ENCODE measurements at places on chromosomes 6 and 20.

DNA sequence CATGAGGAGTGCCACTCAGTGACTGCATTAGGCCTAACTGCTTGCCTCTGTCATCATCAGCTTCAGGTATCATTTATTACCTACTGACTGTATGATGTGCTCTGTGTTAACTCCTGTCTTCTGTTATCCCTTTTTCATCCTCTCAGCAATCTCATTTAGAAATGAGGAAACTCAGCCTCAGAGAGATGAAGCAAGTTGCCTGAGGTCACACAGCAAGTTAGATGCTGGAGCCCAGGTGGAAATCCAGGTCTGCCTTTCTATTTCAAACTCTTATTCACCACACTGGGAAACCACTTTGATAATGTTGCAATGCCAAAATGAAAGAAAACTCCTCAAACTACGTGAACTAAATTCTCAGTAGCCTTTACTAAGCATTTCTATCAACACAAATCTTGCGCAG is 1.3 kb downstream of the FERMT1 start:
- peaks cover 4% of the 10 kb centered on the region for H3K4me1 ChIP-seq
- DNase-seq = no peak
- no peaks in the 10 kb centered on the region for H3K36me3 ChIP-seq
- H3K4me3 ChIP-seq = no peak overlapping the region
- H3K27me3 ChIP-seq = peaks cover 12% of the 10 kb centered on the region

DNA sequence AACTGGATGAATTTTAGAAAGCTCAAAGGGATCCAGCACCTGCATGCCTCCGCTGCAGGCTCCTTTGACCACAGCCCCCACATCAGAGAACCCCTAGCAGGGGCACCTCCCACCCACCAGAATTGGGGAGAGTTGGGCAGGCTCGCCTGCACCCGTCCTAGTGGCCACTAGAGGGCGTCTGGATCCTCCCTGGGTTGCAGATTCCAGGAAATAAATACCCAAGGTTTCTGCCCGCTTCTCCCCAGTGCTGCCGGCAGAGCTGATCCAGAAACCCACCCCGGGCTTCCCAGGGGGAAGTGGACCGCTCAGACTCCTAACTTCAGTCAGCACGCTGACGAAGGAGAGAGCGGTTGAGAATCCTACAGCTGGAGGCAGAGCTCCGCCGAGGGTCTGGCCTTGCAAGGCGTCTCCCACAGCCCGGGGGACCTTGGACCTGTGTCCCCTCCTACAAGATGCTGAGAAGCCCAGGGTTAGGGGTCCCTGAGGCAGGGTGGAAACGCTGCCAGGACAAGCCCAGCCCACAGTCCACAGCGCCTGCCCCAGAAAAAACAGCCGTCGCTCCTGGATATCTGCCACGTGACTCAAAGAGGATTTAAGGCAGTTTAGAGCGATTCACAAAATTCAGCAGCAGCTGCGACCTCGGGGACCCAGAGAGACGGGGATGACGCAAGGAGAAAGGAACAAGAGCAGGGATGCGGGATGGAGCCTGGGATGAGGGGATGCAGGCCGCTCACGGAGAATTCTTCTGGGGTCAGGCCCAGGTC is 32.6 kb upstream of the PHACTR3 start:
- H3K4me1 ChIP-seq = peaks cover 2% of the 10 kb centered on the region
- H3K27ac ChIP-seq = no peak overlapping the region
- no peaks in the 10 kb centered on the region for H3K36me3 ChIP-seq
- peaks cover 23% of the 10 kb centered on the region for H3K27me3 ChIP-seq
- peak; percentile 63 for DNase-seq

DNA sequence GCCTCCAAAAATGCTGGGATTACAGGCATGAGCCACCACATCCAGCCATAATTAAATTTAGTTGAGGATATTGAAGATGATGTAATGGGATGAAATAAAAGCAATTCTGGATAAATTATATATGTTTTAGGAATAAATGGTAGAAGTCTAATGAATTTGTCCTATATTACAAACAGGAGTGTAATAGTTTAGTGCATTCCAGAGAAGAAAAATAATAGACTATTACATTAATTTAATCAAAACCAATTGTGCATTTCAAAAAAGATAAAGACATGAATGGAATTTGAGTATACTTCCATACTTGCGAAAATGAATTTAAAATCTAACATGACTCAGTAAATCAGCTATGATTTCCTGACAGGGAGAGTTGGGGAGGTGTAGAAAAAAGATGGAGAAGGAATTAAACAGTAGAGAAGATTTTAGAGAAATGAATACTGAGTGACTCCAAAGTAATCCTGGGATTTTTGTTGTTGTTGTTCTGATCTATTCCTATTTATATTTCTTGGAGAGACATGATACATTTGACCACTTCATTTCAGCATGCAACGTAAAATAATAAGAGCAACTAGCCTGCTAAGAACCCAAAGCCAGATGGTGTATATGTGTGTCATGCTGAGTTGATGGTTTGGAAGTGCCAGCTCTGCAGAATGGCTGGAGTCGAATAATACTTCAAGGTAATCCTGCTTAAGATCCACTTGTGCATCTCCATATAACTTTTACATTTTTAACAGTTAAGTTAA is 67.4 kb downstream of the AIG1 start:
- no peak overlapping the region for H3K4me3 ChIP-seq
- H3K27ac ChIP-seq = no peak overlapping the region
- no peaks in the 10 kb centered on the region for H3K27me3 ChIP-seq
- DNase-seq = no peak

- H3K27me3 ChIP-seq = no peaks in the 10 kb centered on the region
- no peak overlapping the region for H3K27ac ChIP-seq
- peaks cover 3% of the 10 kb centered on the region for H3K4me1 ChIP-seq
These were observed 14.4 kb downstream of the PFDN4 start for GRCh38 chr20:54221996-54222890.

GRCh38 chr6:45084257-45084656 is 243.9 kb upstream of the RUNX2 start:
- no peak overlapping the region for H3K4me3 ChIP-seq
- H3K27ac ChIP-seq = no peak overlapping the region
- peaks cover 11% of the 10 kb centered on the region for H3K36me3 ChIP-seq

- H3K27me3 ChIP-seq = no peaks in the 10 kb centered on the region
- no peak overlapping the region for H3K4me3 ChIP-seq
- H3K4me1 ChIP-seq = peaks cover 8% of the 10 kb centered on the region
- DNase-seq = no peak
These were observed 59.7 kb downstream of the KIF13A start for GRCh38 chr6:17927705-17928104.

GRCh38 chr6:157647261-157647915 is 175.7 kb upstream of the SNX9 start:
- H3K4me1 ChIP-seq = peaks cover 4% of the 10 kb centered on the region
- no peaks in the 10 kb centered on the region for H3K27me3 ChIP-seq
- no peak overlapping the region for H3K4me3 ChIP-seq
- no peak for DNase-seq
- H3K27ac ChIP-seq = no peak overlapping the region
- H3K36me3 ChIP-seq = peaks cover 14% of the 10 kb centered on the region

- H3K27ac ChIP-seq = peak overlapping the region; percentile 32
- H3K27me3 ChIP-seq = no peaks in the 10 kb centered on the region
These were observed 17.9 kb upstream of the ZBTB2 start for GRCh38 chr6:151409260-151409659.

DNA sequence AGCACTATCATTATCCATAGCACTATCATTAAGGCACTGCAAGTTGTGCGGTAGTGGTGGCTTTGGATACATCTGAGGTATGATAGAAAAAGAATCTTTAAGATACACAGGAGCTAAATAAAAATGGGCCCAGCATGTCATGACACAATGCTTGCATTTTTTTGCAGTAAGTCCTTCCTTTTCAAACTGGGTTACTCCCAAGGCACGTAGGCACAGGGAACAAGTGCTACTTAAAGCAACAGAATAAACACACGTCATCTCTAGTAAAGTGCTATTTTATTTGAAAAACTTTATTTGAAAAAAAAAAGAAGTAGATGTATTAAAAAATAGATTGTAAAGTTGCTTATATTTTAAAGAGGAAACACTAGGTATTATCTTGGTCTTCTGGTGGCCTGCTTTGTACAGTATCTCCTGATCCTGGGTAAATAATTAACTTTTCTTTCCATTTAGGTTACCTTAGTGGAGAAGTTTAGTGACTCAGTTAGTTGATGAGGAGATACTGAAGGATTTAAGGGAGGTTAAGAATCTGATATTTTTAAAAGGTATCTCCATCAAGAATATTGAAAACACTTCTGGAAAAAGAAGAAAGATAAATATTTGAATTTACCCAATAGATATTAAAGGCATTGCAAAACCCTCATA is 129.6 kb downstream of the EDN1 start:
- H3K36me3 ChIP-seq = peaks cover 5% of the 10 kb centered on the region
- H3K27ac ChIP-seq = no peak overlapping the region
- no peak for DNase-seq
- H3K27me3 ChIP-seq = no peaks in the 10 kb centered on the region
- H3K4me3 ChIP-seq = no peak overlapping the region

DNA sequence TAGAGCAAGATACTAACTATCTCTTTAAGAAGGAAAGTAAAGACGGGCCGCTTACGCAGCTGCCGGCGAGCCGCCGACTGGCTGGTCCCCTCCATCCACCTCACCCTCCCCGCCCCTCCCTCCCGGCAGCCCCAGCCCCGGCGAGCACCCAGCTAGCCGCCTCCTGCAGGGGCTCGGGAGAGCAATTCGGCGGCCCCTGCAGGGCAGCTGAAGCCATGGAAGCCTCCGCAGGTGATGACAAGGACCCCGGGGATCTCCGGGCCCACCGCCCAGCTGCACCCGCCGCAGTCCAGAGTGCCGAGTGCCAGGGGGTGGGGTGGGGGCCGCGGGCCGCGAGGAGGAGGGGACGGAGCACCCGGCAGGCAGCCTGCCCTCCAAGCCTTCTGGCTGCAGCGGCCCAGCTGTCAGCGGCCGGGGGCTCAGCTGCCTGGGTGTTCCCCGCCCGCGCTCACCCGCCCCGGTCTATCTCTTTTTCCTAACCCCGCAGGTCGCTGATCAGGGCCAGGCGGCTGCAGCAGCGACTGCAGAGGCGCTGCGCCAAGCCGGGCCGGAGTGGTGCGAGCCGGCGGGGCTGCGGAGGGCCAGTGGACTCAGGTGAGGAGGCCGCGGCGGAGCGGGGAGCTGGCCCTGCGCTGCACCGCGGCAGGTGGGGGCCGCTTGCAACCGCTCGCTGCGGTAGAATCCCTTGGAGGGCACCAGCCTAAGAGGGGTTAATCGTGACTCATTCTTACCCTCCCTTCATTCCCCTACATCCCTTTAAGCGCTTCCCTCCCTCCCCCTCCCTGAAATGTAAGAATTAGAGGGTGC is at the start of gene SNPH:
Gene SNPH (plus strand): TSS at position 128 of the 807 bp plus-strand sequence. CDS start 29,946 bp downstream, outside the sequence.
- H3K27me3 ChIP-seq = peaks cover 1% of the 10 kb centered on the region
- peaks cover 13% of the 10 kb centered on the region for H3K4me1 ChIP-seq
- peak within 1 kb of the TSS; percentile 86 for H3K4me3 ChIP-seq
- peak within 1 kb of the TSS; percentile 82 for H3K27ac ChIP-seq
- no peaks in the 10 kb centered on the region for H3K36me3 ChIP-seq
- peak; percentile 40 for DNase-seq
